ENCODE measurements at places on chromosomes 4 and X. TPM values are rescaled to one million over a fixed set of nuclear protein-coding genes. Genes with fewer than 3 reads are reported as not detected.

DNA sequence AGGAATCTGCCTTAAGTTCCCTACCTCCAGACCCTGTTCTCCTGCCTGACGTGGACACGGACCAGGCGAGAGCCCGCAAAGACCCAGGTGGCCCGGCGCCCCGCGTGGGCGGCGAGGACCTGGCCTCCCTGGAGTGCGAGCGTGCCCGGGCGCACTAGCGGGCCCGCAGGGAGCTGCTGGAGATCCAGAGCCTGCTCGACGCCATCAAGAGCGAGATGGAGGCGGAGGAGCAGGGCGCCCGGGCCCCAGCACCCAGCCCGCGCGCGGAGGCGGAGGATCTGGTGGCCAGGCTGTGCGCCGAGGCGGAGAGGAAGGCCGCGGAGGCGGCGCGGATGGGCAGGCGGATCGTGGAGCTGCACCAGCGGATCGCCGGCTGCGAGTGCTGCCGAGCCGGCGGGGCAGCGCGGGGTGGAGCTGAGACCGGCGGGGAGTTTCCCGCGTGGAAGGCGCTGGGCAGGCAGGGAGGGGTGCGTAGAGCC lies 18.2 kb downstream of the MRFAP1 start:
- no peaks in the 10 kb centered on the region for H3K27me3 ChIP-seq
- DNase-seq, result peak; percentile 48
- H3K4me1 ChIP-seq, result no peaks in the 10 kb centered on the region

- H3K27me3 ChIP-seq, result peaks cover 22% of the 10 kb centered on the region
- H3K4me3 ChIP-seq, result no peak overlapping the region
- H3K4me1 ChIP-seq, result no peaks in the 10 kb centered on the region
- no peak overlapping the region for H3K27ac ChIP-seq
Observed at GRCh38 chr4:127586922-127587571, 45.7 kb upstream of the INTU start.

- H3K27me3 ChIP-seq, result peaks cover 18% of the 10 kb centered on the region
- H3K27ac ChIP-seq, result no peak overlapping the region
- peaks cover 11% of the 10 kb centered on the region for H3K4me1 ChIP-seq
- no peak overlapping the region for H3K4me3 ChIP-seq
- DNase-seq, result no peak
- H3K36me3 ChIP-seq, result no peaks in the 10 kb centered on the region
Observed at GRCh38 chr4:87895964-87896621, 63.3 kb downstream of the MEPE start.

GRCh38 chrX:57516491-57516890 lies 75.3 kb upstream of the ZXDB start:
- no peak for DNase-seq
- H3K4me3 ChIP-seq, result no peak overlapping the region
- H3K36me3 ChIP-seq, result no peaks in the 10 kb centered on the region

Gene PFKFB1
- 0.27 TPM for total RNA-seq

DNA sequence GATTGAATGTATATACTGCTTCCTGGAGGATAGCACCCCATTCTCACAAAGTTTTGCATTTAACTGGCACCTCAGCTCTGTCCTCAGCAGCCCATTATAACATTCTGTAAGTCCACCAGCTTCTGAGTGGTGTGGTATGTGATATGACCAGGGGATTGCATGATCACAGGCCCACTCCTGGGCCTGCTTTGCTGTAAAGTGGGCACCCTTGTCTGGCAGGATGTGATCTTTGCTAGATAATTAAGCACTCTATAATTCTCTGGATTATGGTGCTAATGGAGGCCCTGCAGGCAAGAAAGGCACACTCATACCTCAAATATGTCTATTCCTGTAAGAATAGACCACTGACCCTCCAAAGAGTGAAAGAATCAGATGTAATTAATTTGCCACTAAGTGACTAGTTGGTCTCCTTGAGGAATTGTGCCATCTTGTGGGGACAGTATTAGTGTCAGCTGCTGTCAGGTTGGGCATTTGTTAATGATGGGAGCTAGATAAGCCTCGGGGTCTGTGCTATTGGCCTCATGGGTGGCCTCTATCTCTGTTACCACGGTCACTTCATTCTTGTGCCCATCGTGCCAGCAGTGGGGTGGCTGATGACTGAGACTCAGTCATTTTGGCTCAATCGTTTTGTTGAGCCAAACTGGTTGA lies 2.2 kb upstream of the CFI start:
- no peak for DNase-seq
- no peaks in the 10 kb centered on the region for H3K36me3 ChIP-seq
- no peak overlapping the region for H3K4me3 ChIP-seq
- peaks cover 2% of the 10 kb centered on the region for H3K4me1 ChIP-seq

- no peak for DNase-seq
- H3K4me1 ChIP-seq, result no peaks in the 10 kb centered on the region
- no peaks in the 10 kb centered on the region for H3K36me3 ChIP-seq
- H3K4me3 ChIP-seq, result no peak overlapping the region
Observed at GRCh38 chrX:115322375-115322774, 32.9 kb downstream of the LUZP4 start.

Gene POF1B
- 0.29 TPM for total RNA-seq

DNA sequence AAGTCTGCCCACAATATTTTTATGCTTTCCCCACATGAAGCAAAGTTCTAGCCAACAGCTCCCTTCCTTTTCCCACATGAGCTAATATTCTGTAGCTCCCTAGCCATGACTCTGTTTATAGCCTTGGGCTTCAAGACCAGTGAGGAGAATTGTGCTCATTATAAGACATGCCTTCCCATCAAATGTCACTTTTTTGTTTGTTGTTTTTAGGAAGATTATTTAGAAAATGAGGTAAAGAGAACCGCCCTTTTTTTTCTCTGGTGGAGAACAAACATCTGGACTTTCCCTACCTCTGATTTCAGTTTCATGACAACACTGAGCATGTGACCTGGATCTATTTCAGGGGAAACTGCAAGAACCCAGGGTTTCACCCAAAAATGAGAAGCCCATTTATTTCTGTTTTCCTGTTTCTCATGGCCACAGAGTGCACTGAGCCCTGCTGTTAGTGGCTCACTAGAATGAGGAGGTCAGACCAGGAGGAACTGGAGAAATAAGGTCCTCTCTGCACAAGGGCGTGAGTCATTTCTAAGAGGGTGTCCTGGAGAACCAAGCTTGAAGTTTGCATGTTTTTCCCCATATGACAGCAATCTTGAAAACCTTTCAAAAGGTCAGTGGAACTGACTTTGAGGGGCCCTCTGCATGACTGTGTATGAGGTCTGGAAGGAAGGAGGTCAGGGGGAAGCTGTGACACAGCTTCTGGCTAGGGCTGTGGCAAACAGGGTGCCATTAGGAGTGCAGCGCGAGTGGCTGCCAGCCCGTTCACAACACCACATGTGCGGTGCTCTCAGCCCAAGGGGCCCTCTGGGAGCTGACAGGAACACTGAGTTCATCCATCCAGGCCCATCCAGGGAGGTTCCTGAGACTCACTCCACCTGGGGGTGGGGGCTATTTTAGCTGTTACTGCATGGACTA lies 55.2 kb downstream of the CHST7 start:
- H3K36me3 ChIP-seq, result no peaks in the 10 kb centered on the region
- no peak for DNase-seq

- no peak overlapping the region for H3K4me3 ChIP-seq
- H3K36me3 ChIP-seq, result no peaks in the 10 kb centered on the region
- no peak overlapping the region for H3K27ac ChIP-seq
- H3K27me3 ChIP-seq, result peaks cover 30% of the 10 kb centered on the region
Observed at GRCh38 chr4:109183931-109184490, 118.4 kb downstream of the COL25A1 start.

DNA sequence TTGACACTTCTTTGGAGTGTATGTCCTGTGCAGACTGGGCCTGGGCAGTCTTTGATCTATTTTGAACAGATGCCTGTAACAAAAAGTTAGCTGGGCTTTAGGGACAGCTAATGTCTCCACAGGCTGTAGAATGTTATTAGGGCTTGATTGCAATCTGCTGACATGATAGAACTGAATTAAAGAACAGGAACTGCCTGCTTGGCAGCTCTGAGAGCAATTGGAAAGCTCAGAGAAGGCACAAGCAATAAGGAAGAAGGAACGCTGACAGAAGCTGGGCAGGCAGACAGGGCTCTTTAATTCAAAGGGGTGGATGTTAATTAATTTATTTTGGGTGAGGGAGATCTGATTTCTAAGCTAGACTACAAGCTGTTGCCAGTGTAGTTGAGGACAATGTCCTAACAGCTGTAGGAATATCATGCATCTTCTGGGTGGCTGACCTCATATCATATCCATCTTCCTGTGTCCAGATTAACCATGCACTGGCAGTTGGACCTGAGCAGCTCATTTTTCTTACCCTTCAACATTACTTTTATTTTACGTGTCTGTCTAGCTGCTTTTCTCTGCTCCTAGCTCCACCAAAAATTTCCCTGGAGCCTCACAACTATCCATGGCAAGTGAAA lies 20.7 kb upstream of the GRXCR1 start:
- H3K27ac ChIP-seq, result no peak overlapping the region
- H3K27me3 ChIP-seq, result peaks cover 48% of the 10 kb centered on the region
- no peak overlapping the region for H3K4me3 ChIP-seq
- no peak for DNase-seq
- H3K4me1 ChIP-seq, result no peaks in the 10 kb centered on the region
- H3K36me3 ChIP-seq, result no peaks in the 10 kb centered on the region

Gene TEX11
- total RNA-seq, result not detected

Gene PPP4R3C
- not detected for total RNA-seq
